ENCODE measurements at places on chromosomes 7 and 10.

DNA sequence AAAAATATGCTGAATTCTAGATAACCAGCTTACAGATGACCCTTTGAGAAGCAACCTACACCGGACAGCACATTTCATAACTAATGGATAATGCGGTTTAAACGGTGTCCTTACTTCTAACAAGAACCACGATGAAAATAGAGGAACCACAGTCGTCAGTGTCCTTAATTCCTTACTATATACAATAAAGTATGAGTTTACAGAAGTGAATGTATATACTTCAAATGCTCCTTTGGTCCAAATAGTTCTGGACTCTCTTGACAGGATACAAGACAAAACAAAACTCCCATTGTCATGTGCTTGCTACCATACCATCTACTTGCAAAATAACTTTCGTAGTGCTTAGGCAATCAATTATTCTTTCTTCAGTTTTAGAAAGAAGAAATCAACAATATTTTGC lies 2.4 kb downstream of the NAMPT start:
- DNase-seq = no peak

DNA sequence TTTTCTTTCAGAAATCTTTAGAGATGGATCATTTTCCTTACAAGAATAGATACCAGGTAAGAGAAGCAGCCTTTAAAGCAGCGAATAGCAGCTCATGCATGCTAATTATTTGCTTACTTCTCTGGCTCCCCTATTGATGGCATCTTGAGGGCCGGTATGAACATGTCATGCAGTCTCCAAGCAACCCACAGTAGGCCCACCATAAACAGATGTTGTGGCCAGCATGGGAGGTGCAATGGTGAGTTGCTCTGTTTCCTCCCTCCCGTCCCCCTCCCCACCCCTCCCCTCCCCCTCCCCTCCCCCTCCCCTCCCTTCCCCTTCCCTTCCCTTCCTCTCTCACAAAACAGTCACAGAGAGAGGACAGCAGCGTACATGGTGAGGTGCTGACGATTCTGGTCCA lies 9.7 kb upstream of the ZNF273 start:
- DNase-seq = no peak

- DNase-seq = no peak
Measured at GRCh38 chr7:67512481-67512880, 515.8 kb downstream of the TYW1 start.

DNA sequence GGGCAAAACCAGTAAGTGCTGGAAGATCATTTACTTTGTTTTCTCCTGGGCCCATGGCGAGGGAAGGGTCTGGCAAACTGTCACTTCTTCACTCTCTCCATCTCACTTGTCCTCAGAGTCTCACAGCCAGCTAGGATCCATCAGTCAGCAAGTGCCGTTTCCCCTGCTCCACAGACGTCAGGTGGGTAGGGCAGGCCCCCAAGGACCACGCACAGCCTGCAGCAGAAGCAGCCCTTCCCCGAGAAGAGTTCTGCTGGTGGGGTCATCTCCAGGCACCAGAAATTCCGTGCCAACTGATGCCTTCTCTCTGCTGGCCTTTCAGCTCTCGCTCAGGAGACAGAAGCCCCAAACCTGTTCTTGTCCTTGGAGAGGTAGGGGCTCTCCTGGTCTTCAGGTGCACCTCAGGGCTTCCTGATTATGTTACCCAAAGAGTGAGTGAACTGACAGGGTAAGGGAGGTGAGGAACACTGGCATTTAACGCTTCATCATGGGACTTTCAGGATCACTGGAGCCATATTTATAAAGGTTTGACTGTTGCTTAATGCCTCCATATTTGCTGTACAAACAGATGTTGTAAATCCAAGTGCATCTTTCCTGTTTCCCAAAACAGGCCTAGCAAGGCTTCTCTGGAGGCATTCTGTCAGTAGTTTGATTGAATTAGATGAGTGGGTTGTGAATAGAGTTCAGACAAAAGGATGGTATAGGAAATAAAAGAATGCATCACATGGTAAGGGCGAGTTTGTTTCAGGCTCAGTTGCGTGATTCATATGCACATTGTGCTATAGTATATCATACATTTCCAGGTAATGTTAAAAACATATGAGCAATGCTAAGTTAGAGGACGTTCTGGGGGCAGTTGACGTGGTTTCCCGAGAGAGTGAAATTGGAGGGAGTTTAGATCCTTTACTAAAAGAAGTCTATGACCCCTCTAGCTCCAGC lies 13.7 kb upstream of the TSPAN15 start:
- no peak for DNase-seq

DNA sequence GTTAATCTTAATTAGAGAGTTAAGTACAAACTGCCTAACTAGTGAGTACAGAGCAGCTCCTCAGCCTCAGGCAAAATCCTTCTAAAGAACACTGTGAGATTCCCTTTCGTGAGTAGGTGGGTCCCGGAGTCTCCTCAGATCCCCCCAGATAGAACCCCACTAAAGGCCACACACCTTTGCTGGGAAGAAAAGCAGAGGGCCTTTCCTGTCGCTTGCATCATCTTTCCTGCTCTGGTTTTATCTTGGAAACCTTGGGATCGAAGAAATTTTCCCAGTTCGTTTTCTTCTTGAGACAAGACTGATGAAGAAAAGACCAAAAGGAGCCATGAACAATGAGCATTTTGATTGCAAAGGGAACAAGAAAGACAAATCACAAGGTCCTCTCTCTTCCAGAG lies 40.9 kb downstream of the ICA1 start:
- DNase-seq = no peak

- no peak for DNase-seq
Measured at GRCh38 chr7:19407270-19407669, 262.0 kb upstream of the FERD3L start.

GRCh38 chr10:15168291-15168785 lies at the start of gene NMT2:
TSS of gene NMT2 (minus strand) at chr10:15168693. CDS start at chr10:15168612, 81 bp downstream.
- DNase-seq = no peak

DNA sequence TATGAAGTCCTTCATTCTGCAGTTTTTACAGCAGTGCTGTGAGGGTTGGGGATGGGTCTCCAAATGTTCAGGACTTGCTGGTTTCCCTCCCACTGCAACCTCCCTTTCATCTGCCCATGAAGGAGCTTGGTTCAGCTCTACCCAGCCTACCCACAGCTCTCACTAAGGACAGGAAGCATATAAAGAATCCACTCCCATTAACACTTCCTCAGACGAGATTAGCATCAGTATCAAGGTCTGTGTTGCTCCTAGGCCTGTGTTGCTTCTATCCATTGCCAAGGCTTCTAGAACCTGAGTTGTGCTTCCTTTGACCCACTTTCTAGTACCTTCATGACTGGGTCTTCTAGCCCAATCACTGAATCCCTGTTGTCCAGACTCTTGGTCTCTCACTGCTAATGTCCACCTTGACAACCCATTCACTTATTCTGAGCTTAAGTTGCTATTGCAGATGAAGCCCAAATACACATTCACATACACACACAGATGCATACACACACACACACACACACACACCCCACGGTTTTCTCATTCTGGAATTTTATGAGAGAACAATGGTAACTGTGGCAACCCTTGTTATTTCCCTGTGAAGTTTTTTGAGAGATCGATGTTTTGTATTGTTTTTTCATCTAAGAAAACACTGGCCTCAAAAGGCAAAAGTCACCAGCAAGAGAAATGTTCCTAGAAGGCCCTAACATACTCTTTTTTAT lies 248.1 kb downstream of the MTERF1 start:
- DNase-seq = no peak

GRCh38 chr7:90710466-90710850 lies 114.3 kb downstream of the CDK14 start:
- no peak for DNase-seq

DNA sequence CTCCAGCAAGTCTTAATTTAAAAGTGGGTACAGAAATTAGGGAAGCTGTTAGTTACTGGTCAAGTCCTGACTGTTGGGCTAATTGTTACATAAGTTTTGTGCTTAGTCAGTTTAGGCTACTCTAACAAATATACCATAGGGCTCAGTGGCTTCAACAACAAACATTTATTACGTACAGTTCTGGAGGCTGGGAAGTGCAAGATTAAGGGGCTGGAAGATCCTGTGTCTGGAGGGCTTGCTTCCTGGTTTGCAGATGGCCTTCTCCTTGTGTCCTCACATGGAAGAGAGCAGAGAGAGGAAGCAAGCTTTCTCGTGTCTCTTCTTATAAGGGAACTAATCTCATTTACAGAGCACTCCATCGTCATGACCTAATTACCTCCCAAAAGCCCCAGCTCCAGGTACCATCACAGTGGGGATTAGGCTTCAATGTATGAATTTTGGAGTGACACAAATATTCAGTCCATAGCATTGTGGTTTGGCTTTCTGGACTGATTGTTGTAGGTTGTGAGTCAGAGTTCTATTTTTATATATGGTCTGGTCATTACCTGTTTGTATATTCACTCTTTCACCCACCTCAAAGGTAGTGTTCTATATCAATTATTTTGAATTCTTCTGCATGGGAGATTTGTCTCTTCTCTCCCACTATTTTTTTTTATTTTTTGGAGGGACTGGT lies 17.1 kb downstream of the ST7 start:
- DNase-seq = no peak

DNA sequence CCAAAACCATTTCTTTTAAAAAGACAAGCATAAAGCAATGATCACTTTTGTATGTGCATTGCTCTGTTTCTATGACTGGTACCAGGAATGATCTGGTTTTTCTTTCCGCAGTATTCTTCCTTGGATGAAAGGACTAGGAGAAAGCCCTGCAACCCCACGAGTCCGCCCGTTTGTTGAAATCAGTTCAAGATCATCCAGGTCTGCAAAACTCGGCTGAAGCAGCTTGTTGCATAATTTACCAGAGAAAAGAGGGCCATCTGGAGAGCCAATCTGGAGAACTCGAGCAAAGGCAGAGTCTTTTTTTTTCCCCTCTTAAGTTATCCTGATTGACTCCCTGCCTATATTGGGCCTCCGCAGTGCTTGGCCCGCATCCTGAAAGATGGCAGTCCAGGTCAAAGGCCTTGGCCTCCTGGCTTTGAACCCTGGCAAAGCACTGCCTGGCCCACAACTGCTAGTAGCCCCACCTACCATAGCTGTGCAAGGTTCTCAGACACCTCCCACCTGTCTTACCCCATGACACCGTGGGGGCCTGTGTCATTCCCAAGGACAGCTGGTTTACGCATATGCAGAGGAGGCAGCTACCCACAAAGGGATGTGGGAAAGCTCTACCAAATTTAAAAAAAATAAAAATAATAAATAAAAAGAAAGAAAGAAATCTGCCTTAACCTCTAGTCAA lies 572.2 kb downstream of the INHBA start:
- no peak for DNase-seq

DNA sequence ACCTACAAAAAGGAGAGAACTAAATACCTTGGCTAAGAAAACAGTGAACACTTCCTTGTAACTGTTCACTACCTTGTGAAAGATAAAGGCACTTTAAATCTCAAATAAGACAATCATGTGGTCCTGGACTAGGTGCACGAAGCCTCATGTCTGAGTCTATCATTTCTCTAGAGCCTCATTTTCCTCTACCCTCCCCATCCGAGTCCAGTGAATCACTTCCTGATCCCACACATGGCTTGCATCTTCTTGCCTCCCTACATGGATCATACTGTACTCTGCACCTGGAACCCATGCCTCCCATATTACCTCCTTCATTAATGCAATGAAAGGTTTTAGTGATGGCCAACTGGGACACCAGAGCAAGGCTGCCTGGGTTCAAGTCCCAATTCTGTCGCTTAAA lies 34.5 kb downstream of the SNX10 start:
- no peak for DNase-seq

- no peak for DNase-seq
Measured at GRCh38 chr7:42479816-42480633, 243.0 kb upstream of the GLI3 start.

- DNase-seq = no peak
Measured at GRCh38 chr7:134649226-134649775, 2.6 kb downstream of the BPGM start.

DNA sequence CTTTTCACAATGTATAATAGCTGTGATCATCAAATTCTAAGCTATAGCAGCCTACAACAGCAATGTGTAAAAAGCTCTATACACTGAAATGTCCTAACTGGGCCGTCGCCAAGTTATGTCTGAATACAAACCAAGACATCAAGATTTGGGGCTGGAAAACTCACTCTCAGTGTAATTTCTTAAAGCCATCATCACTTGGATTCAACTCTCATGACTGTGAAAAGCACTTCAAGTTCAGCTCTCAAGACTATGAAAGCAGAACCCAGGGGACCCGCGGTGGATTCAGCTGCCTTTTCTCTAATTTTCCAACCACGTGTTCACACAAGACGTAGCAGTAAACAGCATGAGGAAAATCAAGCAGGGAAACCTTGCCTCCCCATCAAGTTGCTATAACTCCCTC lies 15.8 kb upstream of the ZNRF2 start:
- no peak for DNase-seq

DNA sequence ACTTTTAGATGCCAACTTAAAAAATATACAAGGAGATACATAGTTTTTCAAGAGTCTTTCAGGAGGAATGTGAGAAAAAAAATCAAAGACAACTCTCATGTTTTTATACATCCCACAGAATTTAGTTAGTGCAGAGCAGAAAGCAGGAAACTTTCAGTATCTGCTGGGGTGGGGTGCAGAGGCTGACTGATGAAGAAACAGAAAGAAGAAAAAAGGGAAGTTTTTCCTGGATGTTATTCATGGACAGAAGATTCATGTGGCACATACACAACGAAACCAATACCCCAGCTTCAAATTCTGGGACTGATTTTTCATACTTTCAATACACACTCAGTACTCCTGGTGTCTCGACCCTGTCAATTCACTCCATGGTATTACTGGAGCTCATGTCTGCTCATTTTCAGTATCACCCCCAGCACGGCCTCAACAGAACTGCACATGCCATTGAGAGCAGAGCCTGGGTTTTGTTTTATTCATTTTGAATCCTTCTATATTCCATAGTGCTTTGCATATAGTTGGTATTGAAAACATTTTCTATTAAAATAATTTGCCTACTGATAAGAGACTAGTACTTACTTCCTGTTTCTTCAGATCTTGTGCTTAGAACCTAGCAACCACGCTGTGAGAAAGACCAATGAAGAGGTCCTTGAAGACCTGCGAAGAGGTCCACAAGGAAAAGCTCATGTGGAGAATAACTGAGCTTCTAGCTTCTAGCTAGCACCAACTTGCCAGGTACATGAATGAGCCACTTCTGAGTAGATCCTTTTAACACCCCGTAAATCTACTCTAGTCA lies 49.0 kb downstream of the NDUFB2 start:
- no peak for DNase-seq

GRCh38 chr10:92755725-92756124 lies 66.0 kb downstream of the HHEX start:
- DNase-seq = no peak

- no peak for DNase-seq
Measured at GRCh38 chr10:121553511-121554264, 44.6 kb downstream of the FGFR2 start.

GRCh38 chr7:18976715-18977471 lies 140.5 kb downstream of the TWIST1 start:
- DNase-seq = no peak

- no peak for DNase-seq
Measured at GRCh38 chr7:680411-681127, 45.9 kb upstream of the DNAAF5 start.

DNA sequence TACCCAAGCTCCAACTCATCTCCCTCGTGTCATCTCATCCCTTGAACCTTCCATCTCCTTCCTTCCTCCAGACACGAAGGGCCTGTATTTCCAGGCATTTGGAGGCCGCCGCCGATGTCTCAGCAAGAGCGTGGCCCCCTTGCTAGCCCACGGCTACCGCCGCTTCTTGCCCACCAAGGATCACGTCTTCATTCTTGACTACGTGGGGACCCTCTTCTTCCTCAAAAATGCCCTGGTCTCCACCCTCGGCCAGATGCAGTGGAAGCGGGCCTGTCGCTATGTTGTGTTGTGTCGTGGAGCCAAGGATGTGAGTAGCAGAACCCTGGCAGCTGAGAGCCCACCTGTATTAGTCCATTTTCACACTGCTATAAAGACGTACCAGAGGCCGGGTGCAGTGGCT lies 5.5 kb downstream of the FBXO24 start:
- no peak for DNase-seq

GRCh38 chr7:100085515-100085914 lies 3.3 kb upstream of the COPS6 start:
- no peak for DNase-seq

Measured in fibroblast of skin of left biceps (primary cell).